GDM1 (cell line): ENCODE measurements at places on chromosomes 13 and 19.

DNA sequence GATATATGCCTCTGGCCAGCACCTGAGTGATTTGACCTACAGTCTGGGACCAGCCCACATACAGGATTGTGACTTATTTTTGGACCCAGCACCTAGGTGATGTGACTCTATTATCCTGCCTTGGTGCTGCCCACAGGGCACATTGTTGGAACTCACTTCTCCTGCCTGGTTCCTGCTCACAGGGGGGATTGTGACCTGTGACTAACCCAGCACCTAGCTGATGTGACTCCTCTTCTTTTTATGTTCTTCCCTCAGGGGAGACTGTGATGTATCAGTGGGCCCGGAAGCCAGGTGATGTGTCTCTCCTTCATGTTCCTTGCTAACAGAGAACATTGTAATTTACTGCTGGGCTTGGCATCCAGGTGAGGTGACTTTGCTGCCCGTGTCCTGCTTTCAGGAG, 63.0 kb upstream of the ZNF724 start:
- DNase-seq: no peak

- DNase-seq: peak; percentile 71
Observed at GRCh38 chr13:45362939-45363338, 22.0 kb upstream of the TPT1 start.

DNA sequence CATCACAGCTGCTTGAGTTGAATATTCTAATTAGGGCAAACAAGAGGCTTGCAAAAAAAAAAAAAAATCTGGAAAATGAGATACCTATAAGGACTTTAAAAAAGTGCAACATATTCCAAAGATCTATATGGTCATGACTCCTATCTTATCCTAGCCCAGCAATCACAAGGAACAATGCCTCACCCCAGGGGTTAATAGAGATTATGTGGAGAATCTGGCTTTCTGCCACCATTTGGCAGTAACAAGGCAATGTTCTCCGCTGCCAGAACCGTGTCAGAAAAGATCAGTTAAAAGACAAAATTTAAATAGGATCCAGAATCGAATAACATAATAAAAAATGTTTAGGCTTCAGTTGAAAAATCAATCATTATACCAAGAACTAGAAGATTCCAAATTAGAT, 1643.2 kb upstream of the PRR20A start:
- DNase-seq: no peak

DNA sequence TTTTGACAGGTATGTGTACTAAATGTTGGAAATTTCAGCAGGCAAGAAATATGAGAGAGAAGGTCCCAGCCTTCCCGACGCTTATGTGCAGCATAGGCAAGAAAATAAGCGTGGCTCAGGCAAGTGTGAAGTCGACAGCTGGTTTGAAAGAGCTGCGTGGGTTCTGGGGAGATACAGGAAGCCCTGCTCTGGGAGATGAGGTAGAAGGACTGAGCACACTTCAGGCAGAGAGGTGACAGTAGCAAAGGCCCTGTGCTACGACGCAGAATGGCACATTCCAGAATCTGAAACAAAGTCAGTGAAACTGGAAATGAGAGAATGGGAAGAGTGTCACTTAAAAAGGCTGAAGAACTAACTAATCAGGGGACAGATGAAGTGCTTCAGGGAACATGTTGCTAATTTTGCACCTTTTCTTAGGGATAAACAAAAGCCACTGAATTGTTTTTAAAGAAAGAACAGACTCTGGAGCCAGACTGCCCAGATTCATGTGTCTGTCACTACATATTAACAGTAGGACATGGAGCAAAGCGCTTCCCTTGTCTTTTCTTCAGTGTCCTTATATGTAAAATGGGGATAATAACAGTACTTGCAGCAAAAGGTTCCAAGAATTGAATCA, 160.1 kb downstream of the SPRY2 start:
- no peak for DNase-seq

DNA sequence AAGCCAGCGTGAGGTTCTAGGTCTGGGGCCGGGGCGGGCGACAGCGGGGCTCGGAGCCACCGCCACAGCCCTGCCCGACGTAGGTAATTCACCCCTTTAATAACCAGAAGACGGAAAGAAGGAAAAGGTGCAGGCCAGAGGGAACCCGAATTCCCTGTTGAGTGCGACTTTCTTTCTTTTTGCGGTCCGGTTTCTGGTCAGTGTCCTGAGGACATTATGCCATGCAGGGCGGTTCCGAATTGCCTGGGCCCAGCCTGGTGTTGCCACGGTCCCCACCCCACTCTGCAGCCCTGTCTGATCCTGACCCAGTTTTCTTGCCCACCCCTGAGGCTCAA, 18.4 kb upstream of the TFDP1 start:
- no peak for DNase-seq

GRCh38 chr13:20824762-20825476, 51.2 kb upstream of the EEF1AKMT1 start:
- no peak for DNase-seq

DNA sequence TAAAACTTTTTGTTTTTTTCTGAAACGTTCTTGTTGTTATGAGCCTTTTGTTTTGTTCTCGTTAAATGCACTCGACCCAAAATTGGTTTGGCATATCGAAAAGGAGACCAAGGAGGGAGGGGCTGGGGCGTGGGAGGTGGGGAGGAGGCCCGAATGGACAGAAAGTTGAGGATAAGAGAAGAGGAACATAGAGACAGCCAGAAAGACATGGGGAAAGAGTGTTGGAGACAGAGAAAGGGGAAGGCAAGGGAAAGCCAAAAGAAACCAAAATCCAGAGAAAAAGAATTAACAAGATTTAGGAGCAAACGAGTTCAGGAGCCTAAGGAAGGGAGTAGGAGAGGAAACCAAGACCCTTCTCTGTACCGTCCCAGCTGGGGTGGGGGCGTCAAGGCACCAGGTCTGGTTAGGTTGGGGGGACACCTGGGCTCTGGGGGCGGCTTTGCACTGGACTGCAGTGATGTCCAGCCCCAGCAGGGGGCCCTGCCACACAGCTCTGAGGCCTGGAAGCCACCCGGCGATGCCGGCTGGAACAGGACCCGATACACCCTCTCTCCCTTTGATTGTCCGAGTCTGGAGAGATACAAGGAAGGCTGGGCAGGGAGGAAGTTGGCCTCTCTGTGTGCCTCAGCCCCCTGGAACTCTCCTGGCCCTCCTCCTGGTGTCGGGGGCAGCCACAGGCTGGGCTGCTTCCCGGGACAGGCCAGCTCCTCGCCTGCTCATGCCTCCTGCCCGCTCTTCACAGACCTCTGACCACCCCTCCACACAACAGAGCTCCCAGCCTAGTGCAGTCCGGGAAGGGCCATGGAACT, 11.6 kb upstream of the ASF1B start:
- no peak for DNase-seq

GRCh38 chr13:75541287-75541686, 3.6 kb upstream of the COMMD6 start:
- peak; percentile 89 for DNase-seq

DNA sequence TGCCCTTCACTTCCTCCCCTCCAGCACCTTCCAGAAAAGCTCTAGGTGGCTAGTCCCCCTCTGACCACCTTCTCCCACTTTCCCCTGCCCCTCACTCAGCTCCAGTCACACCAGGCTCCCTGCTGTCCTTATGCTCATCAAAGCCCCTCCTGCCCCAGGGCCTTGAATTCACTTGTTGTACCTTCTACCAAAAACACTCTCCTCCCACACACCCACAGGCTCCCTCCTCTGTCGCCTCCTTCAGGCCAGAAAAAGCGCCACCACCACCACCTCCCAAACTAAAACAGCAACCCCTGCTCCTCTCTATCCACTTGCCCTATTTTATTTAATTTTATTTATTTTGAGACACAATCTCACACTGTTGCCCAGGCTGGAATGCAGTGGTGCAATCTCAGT, 4.8 kb upstream of the CEACAM16 start:
- no peak for DNase-seq

GRCh38 chr19:50507376-50507775, 3.6 kb downstream of the JOSD2 start:
- DNase-seq: no peak

DNA sequence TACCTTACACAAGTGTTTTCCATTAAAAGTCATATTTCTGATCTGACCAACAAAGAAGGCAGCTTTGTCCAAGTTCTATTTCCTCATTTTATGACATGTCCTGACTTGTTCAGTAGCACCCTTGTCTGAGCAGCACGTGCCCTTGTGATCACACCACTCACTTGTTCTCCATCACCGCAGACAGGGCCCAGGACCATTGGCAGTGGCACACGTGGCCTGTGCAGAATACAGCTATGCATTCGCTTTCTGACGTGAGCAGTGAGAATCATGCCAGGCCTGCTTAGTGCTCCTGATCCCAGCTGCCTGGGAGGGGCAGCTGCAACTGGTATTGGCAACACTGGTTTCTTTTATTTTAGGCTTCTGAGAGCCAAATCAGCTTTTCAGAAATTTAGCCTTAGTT, 134.2 kb downstream of the FRY start:
- peak; percentile 41 for DNase-seq

GRCh38 chr13:89363144-89363543, 1692.0 kb downstream of the SLITRK5 start:
- no peak for DNase-seq

GRCh38 chr19:35703343-35703742, 1.0 kb upstream of the ZBTB32 start:
- DNase-seq: no peak

DNA sequence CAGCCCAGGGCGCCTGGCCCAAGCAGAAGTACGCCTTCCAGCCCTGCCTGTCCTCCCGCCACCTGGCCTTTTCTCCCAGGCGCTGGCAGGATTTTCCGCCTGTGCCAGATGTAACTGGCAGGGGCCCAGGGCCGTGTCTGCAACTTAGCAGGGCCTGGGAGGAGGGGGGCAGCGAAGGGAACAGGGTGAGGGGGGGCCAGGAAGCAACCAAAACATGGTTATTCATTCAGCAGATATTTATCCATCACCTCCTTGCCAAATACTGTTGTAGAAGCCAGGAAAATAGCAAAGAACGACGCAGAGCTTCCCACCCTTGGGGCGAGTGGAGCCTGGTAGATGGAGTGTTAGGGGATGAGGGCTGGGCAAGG, 5.6 kb downstream of the TLE6 start:
- DNase-seq: no peak

- no peak for DNase-seq
Observed at GRCh38 chr19:7733376-7733775, 1.5 kb upstream of the CLEC4G start.

- no peak for DNase-seq
Observed at GRCh38 chr19:31427857-31428256, 78.6 kb upstream of the TSHZ3 start.

DNA sequence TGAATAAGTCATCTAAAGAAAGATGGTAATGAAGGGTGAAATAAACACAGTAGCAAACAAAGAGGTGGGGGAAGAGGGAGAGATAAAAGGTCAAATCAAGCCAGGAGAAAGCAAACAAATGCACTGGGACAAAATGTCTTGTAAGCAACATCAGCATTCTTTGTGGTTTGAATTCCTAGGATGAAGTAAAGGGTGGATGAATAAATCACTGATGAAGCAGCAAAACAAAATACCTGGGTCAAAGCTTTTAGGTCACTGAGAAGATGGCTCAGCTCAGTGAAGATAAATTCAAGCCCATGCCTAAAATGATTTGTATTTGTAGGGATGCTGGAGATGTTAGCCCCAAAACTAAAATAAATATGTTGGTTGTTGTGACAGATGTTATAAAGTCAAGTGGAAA, 86.5 kb upstream of the FBXL3 start:
- DNase-seq: no peak

- no peak for DNase-seq
Observed at GRCh38 chr13:45339867-45340266, 1.1 kb downstream of the TPT1 start.

GRCh38 chr13:78689011-78689410, 30.1 kb upstream of the OBI1 start:
- no peak for DNase-seq

DNA sequence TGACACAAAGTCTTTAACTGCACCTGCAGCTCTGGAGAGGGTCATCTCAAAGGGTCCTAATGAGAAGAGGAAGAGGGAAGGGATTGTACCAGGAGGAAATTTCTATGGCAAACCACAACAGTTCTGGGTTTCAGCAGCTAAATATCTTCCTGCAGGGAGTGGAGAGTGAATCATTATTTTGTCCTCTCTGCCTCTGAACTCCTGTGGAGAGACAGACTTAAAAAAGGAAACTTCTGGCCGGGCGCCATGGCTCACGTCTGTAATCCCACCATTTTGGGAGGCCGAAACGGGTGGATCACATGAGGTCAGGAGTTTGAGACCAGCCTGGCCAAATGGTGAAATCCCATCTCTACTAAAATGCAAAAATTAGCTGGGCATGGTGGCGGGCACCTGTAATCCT, 16.9 kb upstream of the C1QTNF9 start:
- no peak for DNase-seq

DNA sequence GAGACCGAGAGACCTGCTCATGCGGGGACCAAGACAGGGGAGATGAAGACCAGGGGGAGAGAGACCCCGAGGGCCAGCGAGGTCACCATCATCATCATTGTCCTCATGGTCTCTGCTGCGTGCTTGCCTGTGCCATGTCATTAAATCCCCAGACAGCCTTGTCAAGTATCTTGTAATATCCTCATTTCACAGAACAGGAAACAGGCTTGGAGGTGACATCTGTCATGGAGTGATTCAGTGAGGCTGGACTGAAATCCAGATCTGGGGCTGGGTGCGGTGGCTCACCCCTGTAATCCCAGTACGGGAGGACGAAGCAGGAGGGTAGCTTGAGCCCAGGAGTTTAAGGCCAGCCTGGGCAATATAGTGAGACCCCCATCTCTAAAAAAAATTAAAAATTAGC, 5.9 kb upstream of the NANOS2 start:
- DNase-seq: no peak

- peak; percentile 46 for DNase-seq
Observed at GRCh38 chr19:17333611-17334413, 843 bp downstream of the ANO8 start.

- DNase-seq: no peak
Observed at GRCh38 chr13:52615134-52615801, 27.0 kb upstream of the HNRNPA1L2 start.

DNA sequence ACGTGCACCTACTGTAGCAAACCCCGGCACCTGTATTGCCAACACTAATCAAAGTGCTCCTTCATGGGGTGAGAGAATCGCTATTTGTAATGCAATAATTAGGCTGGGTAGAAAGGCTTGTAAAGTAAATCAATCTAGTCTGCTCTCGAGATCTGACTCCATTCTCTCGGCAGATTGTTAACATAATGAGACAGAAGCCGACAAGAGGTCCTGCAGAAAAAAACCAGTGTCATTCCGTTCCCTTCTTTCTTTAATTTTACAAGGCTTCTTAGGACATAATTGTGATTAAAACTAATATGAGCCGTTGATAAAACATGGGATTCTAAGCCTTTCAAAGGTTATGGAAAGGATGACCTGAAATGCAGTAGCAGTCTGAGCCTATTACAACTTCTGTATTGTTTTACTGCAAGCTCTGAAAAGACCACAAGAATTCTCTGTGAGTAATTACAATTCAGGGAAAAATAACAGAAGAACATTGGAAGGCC, 530.0 kb downstream of the PCDH9 start:
- no peak for DNase-seq

GRCh38 chr19:45428384-45429231, 4.9 kb upstream of the ERCC1 start:
- DNase-seq: no peak

DNA sequence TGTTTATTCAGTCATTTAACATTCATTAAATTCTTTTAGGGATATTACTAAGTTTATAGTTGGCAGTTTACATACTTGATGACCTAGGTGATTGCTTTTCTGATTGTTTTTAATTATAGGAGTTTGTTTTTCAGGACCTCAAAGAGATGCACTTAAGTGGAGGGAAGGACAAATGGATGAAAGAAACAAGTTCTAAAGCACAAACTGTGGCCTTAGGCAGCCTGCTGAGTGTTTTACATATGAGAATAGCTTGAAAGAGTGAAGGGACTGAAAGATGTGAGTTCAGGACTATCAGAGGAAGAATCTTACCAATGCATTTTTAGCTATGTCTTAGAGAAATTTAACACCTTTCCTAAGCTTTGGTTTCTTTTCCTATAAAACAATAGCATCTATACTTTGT, 402.6 kb downstream of the KLF12 start:
- no peak for DNase-seq
